Pancreas (tissue), 10 donors: ENCODE measurements at places on chromosomes 2 and 18. TPM values are rescaled to one million over a fixed set of nuclear protein-coding genes. Genes with fewer than 3 reads are reported as not detected.

DNA sequence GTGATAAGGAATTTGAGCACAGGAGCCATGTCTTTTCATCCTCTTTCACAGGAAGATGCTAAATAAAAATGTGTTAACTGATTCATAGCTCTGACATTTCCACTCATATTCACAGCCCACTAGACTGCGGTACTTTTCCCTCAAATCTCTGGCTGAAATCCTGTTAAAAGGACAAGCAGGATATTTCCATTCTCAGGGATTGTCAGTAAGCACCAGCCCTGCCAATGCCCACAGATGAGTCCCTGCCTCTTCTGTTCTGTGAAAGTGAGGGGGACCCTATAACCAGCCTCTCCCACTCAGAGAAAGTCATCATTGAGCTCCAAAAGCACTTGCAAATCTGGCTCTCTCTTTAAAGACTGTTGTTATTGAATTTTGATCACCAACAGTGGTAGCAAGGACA lies 440.5 kb downstream of the SETBP1 start:
- no peak for DNase-seq

GRCh38 chr2:17979707-17980106 lies 101.2 kb downstream of the KCNS3 start:
- DNase-seq = no peak

DNA sequence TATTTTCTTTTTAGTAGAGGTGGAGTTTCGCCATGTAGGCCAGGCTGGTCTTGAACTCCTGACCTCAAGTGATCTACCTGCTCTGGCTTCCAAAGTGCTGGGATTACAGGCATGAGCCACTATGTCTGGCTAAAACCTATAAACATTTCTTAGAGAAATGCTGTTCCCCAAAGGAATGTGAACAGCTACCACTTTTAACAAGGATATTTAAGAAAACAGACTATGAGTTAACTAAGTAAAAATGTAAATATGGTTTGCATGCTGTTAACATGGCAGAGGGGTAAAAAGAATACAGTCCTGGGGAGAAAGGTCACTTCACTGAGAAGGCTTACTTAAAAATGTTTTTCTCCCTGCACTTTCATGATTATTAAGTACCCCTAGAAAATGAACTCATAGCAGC lies 57.1 kb downstream of the SLC16A14 start:
- no peak for DNase-seq

DNA sequence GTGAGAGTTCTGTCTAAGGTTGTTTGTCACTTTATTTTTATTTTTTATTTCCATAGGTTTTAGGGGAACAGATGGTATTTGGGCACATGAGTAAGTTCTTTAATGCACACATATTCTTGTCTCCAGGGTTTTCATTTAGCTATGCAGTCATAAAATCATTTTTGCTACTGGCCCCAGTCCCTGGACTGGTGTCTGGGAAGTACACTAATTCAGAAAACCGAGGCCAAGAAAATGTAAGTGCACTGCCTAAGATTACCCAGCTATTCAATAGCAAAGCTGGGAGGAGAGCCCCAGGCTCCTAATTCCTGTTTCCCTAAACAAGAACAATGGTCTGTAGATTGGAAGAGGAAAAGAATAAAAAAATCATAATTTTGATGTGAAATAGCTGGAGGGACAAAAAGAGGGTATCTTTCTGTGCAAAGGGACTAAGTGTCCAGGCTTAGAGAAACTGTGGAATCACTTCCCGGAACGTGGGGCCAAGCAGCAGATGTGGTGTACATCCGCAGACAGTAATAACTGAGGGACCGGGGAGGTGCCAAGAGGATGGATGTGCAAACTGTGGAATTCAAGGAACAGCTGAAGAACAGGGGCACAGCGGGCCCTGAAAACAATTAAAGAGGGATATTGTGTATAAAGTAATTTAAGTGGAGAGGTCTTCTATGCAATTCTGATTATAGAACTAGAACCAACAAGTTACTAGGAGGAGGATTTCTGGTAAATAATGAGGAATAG lies 236.3 kb downstream of the ACKR3 start:
- no peak for DNase-seq

GRCh38 chr2:235144291-235144690 lies 192.5 kb downstream of the SH3BP4 start:
- no peak for DNase-seq

DNA sequence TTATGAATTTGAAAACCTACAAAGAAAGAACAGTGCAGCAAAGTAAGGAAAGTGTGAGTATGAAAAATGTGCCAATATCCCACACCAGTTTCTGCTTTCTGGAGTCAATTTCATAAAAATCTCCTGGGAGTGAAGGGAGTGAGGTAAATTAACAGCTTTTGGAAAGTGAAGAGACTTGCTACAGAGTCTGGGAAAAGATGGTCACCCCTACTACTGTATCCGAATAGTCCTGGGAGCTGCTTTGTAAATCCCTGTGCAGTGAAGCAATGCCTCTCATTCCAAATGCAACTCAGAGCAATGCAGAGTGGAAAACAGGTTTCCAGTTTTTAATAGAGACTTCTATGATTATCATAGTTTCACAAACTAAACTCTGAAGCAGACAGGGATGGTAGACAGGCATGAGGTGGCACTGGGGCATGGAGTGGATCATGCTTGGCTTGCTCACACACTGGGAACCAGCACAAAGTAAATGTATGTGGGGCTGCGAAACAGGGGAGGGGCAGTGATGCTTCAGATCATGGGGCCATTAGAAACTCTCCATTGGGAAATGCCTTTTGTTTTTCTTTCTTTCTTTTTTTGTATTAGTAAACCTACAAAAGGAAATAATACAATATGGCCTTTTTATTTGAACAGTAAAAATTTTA lies 10.6 kb downstream of the COL5A2 start:
- no peak for DNase-seq

- no peak for DNase-seq
These were observed 292.4 kb downstream of the TRIB2 start for GRCh38 chr2:13009027-13009642.

RNASEH1 gene
- polyA plus RNA-seq = 5.7 TPM

ATP6V1B1 gene
- polyA plus RNA-seq = 17.0 TPM

LRRTM4 gene
- polyA plus RNA-seq = 0.15 TPM

DNA sequence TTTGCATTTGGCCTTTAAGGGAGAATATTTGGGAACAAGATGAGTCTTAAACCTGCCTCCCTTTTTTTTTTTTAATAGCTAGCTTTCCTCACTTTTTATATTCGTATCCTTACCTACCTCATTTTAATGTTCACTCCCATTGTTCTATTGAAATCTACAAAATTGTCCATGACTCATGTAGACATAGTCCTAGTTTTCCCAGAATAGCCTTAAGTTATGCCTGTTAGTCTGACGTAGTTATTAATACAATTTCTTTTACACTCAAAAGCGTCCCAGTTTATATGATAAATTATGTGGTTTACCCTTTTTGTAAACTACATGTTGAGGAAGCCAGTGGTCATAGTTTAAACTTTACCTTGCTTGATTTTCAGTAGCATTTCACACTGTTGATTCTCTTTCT lies 73.4 kb downstream of the UBR3 start:
- no peak for DNase-seq

DNA sequence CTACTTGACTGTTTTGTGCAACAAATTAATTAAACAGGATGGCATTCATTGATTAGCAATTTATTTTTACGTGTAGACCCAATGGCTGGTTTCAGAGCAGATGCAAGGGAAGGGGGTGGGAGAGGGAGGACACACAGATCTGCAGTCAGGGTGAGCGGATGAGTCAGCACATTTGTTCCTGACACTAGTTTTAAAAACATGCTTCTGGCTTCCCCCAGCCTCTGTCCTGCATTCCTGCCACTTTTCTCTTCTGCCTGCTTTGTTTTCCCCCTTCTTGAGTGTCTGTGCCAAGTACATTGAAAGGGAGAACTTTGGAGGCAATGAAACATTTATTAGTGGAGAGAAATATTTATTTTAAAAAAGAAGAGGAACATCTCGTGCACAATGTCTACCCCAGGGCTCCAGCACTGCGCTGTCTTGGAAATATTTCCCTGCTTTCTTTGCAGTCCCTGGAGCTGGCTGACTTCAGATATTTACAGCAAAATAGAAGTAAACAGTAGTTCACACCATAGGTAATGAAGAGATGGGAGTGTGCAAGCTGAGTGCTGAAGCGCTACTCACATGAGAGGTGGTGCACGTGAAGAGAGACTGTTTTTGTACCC lies 52.2 kb downstream of the NRP2 start:
- no peak for DNase-seq

- no peak for DNase-seq
These were observed 92.0 kb downstream of the SS18 start for GRCh38 chr18:25998461-25998860.

C2orf72 gene
- 31.2 TPM for polyA plus RNA-seq
